Dorsolateral prefrontal cortex (tissue), 122 donors: ENCODE measurements at places on chromosomes 6 and 20. TPM values are rescaled to one million over a fixed set of nuclear protein-coding genes. Genes with fewer than 3 reads are reported as not detected.

GRCh38 chr6:69917834-69918233 lies 51.5 kb downstream of the COL19A1 start:
- no peak for DNase-seq

DNA sequence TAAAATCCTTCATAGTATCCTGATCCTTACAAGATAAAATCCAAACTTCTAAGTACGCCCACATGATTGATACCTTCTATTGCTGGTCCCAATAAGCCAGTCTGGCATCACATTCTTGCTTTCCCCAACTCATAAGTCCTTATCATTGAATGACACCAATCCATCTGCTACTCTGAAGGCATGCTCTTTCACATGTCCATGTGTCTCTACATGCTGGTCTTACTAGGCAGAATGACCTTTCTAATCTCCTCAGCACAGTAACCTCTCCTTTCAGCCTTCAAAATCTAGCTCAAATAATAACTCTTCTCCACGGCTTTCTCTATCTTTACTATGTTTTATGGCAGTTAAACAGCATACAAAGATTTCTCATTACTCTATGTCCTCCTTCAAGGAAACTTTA lies 71.1 kb downstream of the ASCC3 start:
- no peak for DNase-seq

- peak; percentile 74 for DNase-seq
Observed at GRCh38 chr6:35359744-35360348, 17.5 kb downstream of the PPARD start.

- DNase-seq = no peak
Observed at GRCh38 chr20:32057656-32058184, 5.7 kb downstream of the HCK start.

DNA sequence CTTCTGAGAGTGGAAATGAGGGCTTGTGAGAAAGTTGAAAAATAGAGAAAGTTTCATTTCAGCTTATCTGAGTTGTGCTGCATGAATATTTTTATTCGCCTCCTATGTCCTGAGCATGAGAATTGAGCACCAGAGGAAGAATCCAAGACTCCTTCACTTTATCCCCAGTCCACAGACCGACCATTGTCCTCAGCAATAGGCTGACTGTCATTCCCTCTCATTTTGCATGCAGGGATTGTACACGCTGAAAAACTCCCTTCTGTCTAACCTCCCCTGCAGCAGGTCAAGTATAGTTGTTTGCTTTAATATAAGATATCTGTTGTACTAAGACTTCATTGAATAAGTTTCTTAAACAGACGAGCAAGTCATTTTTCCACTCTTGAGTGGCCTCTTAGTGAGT lies 437.6 kb downstream of the PRKN start:
- no peak for DNase-seq

DNA sequence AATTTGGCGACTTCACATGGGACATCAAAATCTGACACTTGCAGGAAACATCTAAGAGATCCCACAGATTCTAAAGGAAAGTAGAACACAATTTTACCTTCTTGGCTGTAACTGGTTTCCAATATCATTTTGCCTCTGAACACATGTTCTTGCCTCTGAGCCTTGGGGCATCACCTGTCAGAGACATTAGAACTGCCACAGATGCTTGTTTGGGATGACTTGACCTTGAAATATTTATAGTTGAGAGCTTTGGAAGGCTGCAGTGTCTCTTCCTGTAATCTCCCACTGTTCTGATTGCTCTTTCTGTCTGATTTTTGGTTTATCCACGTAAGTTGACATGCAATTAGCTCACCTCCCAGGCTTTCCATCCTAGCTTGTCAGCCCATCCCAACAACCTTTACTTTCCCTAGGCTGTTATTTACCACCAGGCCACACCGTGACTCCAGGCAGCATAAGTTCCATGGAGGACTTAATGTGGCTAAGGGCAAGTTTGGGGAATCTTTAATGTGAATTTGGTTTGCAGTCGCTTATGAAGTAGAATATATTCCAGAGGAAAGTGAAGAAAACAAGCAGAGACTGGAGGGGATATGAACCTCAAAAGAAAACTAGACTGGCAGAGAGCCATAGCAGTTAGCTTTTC lies 256.5 kb upstream of the RIN2 start:
- no peak for DNase-seq

DNA sequence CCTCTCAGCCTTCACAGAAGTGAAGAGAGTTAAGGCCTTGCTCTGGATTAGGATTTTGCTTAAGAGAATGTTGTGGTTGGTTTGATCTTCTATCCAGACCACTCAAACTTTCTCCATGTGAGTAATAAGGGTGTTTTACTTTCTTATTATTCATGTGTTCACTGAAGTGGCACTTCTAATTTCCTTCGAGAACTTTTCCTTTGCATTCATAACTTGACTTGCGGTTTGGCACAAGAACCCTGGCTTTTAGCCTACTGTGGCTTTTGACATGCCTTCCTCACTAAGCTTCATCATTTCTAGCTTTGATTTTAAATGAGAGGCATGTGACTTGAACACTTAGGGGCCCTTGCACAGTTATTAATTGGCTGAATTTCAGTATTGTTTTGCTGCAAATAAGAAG lies 166.1 kb upstream of the OPRM1 start:
- DNase-seq = no peak

- no peak for DNase-seq
Observed at GRCh38 chr20:49676581-49677291, 36.9 kb downstream of the B4GALT5 start.

- DNase-seq = no peak
Observed at GRCh38 chr20:9093218-9093957, 24.5 kb downstream of the PLCB4 start.

DNA sequence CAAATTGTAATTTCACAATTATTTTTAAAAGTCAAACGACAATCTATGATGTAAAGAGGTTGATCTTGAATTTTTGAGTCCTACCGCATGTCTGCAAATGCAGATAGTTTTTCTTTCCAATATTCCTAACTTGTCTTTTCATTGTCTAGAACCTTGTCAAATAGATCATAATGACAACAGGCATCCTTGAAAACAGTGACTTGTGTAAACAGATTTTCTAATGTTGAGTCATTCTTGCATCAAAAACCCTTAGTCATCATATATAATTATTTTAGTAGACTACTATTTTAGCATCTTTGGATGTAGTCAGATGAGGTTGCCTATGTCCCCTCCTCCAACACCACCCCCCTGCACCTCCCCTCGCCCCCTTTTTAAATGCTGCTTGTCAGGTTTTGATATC lies 43.8 kb downstream of the BMP6 start:
- DNase-seq = no peak

DNA sequence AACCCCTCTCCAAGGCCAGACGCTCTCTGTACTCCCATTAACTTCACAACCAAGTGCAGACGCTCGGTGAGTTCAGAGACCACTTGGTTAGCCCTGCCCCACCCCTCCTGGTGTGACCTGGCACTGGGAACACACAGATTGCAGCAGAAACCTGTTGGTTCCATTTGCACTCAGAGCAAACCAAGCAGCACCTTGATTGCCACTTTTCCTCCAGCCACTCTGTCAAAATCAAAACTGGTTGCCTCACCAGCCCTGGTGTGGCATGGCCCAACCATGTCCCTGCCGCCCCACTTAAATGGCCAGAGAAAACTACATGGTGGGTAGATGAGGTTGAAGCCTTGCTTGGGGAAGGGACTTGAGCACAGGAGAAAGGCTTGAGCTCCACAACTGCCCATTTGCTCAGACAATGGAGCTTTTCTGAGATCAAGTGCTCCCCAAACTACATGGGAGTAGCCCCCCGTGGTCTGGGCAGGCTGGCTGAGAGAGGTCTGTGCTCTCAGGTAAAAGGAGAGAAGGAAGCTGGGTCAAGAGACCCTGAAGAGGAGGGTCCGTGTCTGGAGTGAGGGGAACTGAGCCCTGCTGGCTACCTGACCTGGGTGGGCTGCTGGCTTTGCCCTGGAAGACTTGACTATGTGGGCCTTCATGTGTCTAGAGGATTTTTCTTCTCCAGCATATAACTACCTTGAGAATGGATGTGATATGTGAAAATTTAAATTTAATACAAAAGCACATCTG lies 43.4 kb downstream of the PLCG1 start:
- peak; percentile 4 for DNase-seq

DNA sequence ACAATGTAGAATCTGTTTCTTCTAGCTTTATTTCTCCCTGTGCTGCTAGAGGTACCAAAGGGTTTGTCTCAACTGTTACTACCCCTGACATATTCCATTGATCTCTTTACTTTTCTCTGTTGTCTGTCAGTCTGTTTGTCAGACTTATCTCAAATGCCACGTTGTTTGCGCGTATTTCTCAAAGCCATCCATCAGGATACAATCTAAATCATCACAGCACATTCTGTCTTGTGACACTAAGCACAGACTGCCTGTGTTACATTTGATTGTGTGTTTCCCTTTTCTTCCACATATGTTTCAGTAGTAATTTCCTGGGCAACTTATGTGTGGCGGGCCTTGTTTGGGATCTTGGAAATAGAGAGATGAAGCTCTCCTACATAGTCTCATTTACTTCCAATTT lies 30.2 kb upstream of the SERINC3 start:
- DNase-seq = no peak

DNA sequence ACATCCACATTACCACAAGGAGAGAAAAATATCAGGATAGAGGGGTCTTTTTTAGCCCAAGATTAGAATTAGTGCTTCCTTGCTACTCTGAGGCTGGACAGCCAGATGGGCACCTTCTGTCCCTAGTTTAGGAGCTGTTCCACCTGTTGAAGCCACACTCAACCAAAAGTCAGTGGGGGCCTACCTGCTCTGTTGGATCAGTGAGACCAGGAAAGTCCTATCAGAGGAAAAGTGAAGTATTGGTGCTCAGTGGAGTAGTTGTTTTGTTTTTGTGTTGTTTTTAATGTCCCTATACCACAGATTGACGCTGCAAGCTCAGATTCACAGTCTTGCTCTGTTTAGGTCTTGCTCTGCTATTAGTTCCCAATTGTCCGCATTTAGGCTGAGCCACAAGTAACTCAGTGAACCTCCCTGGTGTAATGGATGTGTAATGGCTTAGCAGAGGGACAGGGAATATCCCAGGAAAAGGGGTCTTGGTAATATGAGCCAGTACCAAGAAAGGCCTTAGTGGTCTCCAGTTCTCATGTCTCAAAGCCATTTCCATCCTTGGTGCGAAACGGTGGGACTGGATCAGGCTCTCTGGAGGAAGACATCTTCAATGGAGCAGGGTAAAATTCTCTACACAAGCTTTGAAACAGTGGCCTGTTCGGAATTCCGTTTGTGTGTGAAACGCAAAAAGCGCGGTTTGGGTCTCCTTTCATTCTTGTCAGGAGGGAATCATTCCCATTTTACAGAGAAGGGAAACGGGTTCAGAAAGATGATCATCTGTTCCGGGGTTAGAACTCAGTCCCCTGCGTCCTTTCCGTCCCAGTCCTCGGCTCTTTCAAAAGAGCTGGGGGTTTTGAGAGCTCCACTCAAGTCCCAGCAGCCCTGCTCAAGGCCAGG lies 631 bp upstream of the PABPC1L start:
- no peak for DNase-seq

DNA sequence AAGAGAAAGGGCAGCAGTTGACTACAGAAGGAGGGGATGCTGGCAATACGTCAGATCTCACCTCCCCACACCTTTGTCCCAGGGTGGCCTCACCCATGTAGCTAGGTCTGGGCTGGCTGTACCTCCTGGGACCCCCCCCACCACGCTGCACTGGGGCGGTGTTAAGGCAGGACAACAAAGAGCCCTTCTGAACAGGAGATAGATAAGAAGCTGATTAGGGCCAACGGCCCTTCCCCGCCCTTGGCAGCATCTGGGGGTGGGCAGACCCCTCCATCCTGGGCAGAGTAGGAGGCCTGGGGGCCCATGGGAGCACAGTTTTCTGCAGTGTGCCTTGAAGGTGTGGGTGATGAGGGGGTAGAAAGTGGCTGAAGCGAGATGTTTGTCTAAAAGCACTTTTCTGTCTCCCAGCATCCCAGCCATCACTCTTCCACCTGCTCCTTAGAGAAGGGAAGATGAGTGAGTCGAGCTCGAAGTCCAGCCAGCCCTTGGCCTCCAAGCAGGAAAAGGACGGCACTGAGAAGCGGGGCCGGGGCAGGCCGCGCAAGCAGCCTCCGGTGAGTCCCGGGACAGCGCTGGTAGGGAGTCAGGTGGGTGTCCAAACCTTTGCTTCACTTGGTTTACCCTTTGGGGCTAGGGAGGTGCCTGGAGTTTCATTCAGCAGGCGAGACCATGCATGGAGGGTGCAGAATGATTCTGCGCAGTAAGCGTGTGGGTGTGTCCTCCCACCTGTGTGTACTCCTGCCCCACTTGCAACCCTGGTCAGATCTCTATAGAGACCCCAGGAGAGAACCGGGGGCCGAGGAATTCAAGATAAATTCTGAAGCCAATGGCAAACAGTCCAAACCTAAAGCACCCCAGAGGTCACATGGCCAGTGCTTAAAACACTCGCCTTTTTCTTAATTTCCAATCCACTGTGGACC lies 3.9 kb downstream of the HMGA1 start:
- no peak for DNase-seq

DNA sequence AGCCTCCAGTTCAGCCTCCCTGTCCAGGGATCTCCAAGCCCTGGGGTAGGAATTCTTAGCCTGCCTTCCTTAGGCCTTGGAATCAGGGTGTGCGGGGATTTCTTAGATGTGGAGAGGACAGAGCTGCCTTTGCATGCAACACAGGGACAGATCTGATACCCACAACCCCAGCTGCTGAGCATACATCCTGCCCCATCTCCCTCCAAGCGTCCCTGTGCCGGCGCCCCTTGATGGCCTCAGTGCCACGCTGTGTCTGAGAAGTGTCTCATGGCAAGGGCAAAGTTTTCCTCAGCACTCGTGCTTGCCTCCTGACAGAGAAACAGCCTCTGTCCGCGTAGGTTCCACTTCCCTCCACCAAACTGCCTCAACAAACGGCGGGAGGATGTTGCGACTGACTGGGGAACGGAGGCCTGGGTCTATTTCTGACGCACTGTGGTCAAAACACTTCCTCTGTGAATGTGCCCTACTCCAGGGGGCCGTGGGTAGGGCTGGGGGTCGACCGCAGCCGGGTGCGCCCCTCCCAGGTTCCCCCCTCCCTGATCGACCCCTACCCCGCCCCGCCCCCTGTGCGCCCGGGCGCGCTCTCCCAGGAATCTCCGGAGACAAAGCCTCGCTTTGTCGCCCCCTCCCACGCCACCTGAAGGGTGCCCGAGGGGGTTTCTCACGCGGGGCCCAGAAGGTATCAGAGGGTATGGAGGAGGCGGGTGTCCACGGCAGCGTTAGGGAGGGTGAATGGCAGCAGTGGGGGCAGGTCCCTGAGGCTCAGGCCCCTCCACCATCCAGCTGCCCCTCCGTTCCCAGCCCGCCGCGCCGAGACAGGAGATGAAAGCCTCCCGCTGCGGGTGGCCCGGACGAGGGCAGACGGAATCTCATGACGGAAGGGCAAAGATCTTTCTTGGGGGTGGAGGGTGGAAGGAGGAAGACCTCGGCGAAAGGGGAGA lies 806 bp downstream of the MICAL1 start:
- DNase-seq = no peak

- no peak for DNase-seq
Observed at GRCh38 chr6:139638179-139638941, 263.9 kb upstream of the CITED2 start.

- DNase-seq = peak; percentile 38
Observed at GRCh38 chr6:163983679-163984078, 569.2 kb downstream of the QKI start.

NHLRC1 gene
- 5.3 TPM for total RNA-seq

PTCRA gene
- total RNA-seq = not detected

WFDC5 gene
- not detected for total RNA-seq

PROKR2 gene
- 3.3 TPM for total RNA-seq

PAX1 gene
- total RNA-seq = not detected

DEFB127 gene
- total RNA-seq = not detected

TCP11 gene
- total RNA-seq = 0.54 TPM

EFCAB8 gene
- total RNA-seq = not detected

HLA-DRB5 gene
- 54.0 TPM for total RNA-seq
